ENCODE measurements at places on chromosomes 1 and 21.

DNA sequence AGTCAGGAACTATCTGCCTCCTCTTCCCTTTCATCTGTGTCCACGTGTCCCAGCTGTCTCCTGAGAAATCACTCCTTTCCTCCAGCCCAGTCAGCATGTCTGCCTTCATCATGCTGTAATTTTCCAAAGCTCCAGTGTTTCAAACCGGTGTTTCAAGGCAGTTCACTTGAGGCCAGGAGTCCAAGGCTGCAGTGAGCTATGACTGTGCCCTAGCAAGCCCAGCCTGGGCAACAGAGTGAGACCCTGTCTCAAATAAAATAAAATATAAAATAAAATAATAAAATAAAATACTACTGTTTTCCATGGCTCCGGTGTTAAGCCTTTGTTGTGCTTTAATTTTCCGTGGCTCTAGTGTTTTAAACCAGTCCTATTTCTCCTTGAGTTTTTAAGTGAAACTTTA, 7.9 kb upstream of the SELENON start:
- no peak for DNase-seq

DNA sequence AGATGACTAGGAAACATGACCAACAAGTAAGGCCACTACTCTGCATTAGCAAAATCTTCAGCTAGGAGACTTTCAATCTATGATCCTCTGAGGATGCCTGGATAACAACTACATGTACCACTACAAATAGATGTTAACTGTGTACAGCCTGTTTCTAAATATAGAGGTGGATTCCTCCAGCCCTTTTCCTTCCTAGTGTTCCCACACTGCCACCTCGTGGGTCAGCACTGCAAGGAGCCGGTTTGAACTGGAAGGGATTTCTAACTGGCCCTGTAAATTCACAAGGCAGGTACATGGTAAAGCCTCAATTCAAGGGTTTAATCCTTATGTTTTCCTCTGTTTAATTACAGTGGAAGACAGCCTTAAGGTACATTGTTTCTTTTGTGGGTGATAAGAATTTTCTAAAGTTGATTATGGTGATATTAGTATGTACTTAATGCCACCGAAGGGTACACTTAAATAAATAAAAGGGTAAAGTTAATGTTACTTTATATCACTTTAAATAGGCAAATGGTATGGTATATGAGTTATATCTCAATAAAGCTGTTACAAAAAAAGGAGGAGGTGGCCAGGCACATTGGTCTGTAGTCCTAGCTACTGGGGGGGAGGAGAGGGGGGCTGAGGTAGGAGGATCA, 14.4 kb downstream of the SMYD3 start:
- DNase-seq: no peak

- no peak for DNase-seq
Observed at GRCh38 chr1:51310871-51311613, 19.3 kb downstream of the TTC39A start.

- no peak for DNase-seq
Observed at GRCh38 chr1:204931768-204932572, 61.3 kb downstream of the NFASC start.

DNA sequence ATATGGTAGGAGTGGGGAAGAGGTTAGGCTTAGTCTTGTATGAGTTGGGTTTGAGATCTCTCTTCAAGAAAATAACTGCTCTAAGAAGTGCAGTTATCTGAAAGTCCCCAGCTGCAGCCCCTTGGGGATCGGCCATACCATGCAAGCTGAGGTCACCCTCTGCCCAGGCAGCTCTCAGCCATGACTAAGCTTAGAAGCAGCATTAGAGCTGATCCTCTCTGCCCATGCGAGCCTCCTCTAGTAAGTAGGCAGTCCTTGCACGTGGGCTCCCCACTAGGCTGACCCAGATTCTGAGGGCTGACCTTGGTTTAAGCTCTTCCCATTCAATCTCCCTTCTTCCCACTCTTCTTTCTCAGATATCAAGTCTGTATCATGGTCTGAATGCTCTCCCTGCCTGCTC, 121.0 kb upstream of the UBE2U start:
- DNase-seq: no peak

- DNase-seq: no peak
Observed at GRCh38 chr1:233281711-233282581, 13.6 kb downstream of the PCNX2 start.

GRCh38 chr1:231808116-231808515, 181.5 kb downstream of the DISC1 start:
- DNase-seq: no peak

- no peak for DNase-seq
Observed at GRCh38 chr1:168603501-168604110, 27.2 kb downstream of the XCL1 start.

DNA sequence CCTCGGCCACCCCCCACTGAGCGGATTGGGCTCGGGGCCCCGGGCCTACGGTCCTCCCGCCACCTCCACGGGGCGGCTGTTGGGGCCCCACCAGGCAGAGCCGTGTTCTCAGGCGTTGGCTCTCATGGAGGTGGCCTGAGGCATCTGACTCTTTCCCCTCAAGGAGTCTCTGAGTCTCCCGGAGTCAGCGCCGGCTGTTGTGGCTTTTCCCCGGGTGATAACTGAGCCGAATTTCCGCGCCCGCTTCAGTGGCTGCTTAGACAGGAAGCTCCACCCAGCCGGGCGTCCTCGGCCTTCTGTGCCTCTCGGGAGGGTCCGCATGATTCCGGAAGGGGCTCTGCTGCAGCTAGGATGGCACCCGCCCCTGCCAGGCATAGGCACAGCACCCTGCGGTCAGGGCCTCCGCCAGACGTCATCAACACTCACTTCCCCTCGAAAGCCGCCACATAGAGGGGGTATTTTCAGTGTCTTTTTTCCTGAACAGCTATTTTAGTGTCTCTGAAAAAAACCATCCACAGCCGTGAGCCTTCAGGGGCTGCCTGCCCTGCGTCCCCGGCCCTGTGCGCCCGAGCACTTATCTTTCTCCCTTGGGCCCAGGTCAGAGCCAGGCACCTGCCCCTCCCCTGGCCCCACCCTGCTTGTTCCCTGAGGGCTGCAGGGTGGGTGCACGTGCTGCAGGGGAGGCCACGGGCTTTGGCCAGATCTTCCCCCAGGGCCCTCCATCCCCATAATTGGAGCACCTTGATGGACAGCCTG, 72.9 kb downstream of the SKI start:
- DNase-seq: no peak

Data from epithelial cell of proximal tubule (primary cell).